ENCODE measurements at places on chromosomes 7 and 10.
A peak's percentile ranks its signal among the peaks of the same experiment; 100 is the strongest.

DNA sequence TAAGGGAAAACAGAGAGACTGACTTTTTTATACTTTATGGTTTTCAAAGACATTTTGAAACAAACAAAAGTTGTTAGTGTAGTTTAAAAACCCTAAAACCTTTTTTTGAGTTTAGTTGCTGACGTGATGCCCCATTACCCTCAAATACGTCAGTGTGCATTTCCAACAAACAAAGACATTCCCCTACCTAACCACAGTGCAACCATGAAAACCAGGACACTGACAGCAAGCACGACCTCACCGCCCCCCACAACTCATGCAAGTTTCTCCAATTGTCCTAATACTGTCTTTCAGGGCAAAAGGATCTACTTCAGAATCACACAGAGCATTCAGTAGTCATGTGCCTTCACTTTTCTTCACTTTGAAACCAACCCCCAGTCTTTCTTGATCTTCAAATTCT, 75.0 kb downstream of the WNT2 start:
- DNase-seq = no peak

- DNase-seq = no peak
Measured at GRCh38 chr10:62054408-62054807, 152.9 kb downstream of the ARID5B start.

DNA sequence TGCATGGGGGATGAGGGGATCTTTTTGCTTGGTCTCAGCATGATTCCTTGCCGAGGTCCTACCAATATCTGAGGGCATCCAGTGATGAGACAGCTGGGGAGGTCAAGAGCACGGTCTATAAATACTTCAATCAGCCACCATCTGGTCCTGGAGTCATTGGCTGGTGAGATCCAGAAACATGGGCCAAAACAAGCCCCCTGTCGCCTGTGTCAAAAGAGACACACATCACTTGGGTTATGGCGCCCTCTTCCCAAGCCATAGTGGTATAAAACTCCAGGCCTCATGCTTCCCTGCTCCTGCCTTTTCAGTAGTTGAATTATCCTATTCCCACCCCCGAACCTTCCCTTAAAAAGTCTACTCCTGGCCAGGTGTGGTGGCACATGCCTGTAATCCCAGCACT, 60.9 kb downstream of the SLC35B4 start:
- DNase-seq = peak; percentile 92

DNA sequence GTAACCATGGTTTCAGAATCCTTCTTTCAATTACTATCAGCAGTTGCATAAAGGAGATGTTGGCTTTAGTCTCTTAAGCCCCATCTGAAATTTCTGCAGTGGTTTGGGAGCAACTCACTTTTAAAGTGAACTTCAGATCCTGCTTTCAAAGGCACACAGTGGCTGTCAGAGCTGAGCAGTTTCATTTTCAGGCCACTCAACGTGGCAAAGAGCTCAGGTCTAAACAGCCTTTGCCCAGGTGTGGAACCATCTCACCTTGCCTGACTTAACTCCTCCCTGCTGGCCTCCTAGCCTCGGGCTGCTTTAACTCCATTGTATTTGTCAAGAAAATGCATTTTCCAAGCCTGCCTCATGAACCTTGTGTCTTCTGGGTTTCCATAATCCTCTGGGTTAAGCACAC, 197.5 kb upstream of the KMT2E start:
- DNase-seq = no peak
